Esophagus squamous epithelium (tissue), 5 donors: ENCODE measurements at places on chromosomes 5 and 9.

DNA sequence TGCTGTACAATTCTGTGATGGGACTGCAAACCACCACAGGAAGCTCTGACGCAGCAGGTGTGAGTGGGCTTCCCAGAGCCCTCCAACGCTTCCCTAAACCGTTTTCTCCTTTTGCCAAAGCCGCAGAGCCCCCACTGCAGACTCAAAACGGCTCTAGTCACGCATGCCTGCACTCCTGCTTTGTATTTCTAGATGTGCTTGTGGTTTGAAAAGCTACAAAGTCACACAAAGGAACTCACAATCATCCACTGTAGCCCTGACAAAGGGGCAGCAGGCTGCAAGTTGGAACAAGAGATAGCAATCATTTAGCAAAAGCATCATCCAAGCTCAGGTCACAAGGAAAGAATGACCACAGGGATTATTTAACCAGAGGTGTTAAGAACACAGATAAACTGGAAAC, 79.3 kb downstream of the PTPN3 start:
- no peak for DNase-seq

- DNase-seq: no peak
Measured at GRCh38 chr9:6894135-6894534, 136.4 kb downstream of the KDM4C start.

DNA sequence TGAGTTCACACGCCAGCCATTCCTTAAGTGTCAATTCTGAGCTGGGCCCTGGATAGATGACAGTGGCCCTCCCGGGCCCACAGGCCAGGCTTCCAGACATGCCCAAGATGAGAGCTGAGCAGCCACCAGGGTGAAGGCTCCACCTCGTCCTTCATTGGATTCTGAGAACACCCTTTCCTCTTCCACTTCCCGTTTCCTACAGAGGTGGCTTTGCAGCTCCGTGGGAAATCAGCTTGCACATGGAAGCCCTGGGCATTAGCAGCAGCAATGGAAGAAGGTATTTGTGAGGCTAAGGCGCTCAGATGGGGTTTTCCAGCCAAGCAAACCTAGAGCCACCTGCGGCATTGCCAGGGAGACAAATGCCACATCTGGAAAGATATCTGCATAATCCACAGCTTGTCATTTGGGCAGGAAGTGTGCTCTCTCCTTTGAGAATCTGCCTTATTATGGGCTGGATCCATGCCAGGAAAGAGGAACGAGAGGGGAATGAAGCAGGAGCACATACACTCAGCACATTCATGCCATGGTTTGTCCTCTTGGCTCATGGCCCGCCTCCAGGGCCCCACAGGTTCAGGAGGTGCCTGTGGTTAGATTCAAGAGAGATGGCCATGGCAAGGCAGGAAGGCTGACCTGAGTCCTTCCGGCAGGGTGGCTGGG, 34.1 kb downstream of the CFAP77 start:
- DNase-seq: no peak

DNA sequence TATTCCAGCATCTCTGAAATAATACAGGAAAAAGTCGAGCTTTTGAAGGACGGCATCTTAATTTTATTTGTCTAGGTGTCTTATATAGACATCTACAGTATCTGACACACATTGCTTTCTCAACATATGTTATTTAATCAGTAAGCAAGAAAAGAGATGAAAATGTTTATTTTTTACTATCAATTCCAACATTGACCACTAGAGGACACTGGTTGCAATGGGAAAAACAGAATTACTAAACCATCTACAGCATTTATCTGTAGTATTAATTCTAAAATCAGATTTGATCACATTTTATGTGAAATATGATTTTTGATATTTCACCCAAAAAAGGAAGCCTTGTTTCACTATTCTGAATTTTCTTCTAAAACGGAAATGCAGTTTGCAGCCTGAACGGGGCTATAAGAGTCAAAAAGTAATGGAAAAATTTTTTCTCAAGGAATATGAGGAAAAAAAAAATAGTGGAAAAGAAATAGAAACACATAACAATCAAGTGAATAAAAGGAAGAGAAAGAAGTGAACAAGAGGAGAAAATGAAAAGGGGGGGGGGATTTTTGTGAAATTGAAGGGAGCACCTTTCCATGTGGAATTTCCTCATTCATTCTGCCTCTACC, 98.6 kb downstream of the OSTF1 start:
- DNase-seq: no peak

DNA sequence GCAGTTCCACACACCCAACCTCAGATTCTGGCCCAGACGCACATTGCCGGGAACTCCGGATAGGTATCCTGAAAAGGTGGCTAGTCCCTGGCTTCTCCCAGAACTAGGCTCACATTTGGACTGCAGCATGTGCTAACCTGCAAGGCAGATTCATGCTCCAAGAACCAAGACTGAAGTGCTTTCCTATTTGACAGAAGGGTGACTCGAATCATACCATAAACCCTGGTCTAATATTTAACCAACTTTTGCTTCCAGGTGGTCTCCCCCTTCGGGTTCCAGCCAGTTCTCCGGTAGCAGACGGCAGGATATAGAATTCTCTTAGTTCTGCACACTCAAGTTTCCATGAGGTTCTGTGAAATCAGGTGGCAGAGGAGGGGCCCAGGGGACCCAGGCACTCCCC, 7.6 kb downstream of the PTGES start:
- DNase-seq: no peak

DNA sequence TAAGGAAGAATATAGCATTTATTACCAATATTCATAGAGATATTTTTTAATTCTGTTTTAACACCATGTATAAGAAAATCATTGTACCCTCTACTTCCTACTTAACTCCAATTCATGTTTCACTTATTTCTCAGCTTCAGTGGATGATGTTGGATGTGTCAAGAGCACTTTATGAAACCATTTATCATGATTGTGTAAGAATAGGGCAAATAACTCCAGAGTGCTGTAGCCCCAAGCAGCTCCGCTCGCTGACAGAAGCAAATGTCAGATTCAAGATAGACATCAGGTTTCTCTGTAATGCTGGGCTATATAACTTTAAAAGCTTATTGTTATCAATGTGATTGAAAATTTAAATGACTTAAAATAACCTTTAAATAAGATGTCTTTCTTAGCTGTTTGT, 50.4 kb downstream of the MAST4 start:
- no peak for DNase-seq

- no peak for DNase-seq
Measured at GRCh38 chr5:146107901-146108300, 2.5 kb upstream of the PLAC8L1 start.

DNA sequence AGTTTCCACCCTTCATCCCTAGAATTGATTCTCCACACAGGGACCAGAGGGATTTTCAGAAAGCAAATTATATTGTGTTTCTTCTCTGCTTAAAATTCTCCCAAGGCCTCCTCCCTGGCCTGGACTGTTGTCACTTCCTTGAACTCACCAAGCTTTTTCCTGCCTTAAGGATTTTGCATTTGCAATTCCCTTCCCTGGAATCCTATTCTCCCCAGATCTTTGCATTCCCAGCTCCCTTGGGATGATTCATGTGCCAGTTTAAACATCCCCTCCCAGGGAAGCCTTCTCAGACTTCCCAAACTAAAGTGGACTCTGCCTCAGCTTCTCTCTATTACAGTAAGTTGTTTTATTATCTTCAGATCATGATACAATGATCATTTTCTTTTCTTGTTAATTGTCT, 35.2 kb upstream of the PDE8B start:
- DNase-seq: no peak

DNA sequence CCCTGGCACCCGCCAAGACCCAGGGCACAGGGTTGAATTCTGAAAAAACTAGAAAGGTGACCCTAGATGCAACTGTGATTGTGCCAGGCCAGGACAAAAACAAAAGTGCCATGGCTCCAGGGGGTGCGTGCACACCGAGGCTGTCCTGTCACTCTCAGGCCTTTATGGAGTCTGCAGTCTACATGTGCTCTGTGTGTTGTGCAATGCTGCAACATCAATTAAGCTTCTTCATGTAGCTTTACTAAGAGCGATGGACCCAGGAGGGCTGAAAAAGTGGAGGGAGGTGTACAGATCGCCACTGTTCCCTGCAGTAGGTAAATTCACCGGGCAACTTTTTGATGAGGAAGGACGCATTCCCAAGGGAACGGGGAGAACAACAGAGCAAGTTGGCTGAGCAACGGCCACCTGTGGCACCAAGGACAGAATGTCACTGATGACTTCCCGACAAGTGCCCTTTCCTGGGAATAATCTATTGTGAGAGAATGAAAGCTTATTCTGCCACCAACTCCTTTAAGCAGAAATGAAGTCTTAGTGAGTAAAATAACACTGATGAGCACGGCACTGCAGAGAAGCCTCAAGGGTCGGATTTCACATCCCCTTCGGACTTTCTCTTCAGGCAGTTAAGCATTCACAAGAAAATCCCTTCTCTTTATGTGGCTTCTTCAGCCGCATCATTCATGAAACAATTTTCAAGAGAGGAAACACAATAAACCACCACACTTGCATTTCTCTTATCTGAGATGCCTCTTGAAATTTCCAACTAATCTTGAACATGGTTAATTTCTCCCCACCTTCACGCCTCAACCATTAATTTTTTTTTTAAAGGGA, 149.6 kb downstream of the DROSHA start:
- no peak for DNase-seq

DNA sequence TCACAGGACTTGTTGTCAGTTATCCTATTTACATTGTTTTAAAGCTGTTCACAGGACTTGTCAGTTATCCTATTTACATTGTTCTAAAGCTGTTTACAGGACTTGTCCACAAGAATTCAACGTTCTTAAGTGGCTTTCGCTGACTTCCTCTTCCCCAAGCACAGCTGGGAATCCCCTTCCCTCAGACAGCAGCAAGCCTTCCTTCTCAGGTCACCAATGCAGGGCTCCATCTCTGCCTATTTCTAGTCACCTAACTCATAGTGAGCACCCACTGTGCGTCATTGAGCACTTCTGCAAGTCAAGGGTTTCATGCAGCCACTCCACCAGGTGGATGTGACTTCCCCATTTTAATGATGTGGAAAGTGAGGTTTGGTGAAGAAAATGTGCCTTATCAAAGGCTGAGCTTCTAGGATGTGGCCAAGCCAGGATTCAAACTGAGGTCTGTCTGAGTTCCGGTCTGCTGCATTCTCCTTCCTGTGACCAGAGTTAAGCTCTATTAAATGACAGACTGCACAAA, 109.8 kb upstream of the ZNF462 start:
- DNase-seq: no peak

DNA sequence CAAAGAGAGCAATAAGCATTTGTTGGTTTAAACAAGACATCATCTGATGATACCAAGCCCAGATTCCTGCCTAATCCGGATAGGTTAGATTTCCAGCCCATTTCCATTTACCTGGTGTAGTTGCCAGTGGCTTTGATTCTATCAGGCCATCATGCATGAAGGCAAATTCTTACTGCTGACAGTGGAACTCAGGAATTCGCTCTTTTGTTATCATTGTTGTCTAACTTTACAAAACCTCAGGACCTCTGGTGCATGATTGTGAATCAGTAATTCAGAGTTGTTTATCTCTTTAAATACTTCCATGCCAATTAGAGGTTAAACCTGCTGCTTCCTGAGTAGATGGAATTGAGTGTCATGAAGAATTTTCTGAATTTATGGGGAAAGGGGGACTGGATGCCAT, 76.5 kb downstream of the C9orf152 start:
- DNase-seq: no peak

- DNase-seq: no peak
Measured at GRCh38 chr5:109374625-109375024, 35.1 kb downstream of the PJA2 start.

DNA sequence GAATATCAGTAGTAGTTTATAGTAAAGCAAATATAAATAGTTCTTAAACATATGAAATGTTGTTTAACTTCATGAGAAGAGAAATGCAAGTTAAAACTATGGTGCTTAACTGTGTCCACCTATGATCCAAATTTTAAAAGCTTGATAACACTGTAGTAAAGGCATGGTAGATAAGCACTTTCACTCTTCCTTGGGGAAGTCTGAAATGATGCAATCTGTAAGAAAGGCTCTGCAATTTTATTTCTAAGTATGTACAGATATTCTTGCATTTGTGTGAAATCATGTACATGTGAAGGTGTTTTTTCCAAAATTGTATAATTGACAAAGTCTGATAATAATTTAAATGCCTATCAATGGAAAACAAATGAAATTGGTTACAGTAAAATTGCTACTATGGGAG, 66.9 kb downstream of the SYK start:
- no peak for DNase-seq

GRCh38 chr5:72510610-72511181, 3.5 kb upstream of the ZNF366 start:
- no peak for DNase-seq

DNA sequence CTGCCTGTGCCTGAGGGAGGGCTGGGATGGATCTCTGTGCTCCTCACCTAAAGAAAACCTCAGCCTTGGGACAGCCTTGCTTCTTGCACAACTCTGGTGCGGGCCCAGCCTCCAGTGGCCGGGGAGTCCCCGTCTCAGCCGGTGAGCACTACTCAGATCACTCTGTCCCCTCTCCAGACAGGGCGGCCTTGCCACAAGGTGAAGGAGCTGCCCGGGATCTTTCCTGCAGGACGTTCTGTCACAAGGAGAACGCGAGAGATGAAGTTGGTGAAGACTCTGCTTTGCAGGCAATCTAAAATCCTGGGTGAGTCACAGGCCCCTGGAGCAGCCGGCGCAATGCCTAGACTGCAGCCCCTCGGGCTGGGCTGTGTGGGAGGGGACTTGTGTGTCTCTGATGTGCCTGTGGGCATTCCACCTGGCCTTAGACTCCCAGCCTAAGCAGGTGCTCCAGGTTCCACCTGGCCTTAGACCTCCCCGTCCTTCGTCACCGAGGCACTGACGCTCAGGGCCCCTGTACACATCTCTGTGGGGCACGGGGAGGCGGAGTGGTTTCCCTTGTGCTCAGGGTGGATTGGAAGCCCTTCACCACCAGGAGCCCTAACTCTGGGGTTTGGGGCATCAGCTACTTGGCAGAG, 15.2 kb upstream of the IRX4 start:
- DNase-seq: no peak

DNA sequence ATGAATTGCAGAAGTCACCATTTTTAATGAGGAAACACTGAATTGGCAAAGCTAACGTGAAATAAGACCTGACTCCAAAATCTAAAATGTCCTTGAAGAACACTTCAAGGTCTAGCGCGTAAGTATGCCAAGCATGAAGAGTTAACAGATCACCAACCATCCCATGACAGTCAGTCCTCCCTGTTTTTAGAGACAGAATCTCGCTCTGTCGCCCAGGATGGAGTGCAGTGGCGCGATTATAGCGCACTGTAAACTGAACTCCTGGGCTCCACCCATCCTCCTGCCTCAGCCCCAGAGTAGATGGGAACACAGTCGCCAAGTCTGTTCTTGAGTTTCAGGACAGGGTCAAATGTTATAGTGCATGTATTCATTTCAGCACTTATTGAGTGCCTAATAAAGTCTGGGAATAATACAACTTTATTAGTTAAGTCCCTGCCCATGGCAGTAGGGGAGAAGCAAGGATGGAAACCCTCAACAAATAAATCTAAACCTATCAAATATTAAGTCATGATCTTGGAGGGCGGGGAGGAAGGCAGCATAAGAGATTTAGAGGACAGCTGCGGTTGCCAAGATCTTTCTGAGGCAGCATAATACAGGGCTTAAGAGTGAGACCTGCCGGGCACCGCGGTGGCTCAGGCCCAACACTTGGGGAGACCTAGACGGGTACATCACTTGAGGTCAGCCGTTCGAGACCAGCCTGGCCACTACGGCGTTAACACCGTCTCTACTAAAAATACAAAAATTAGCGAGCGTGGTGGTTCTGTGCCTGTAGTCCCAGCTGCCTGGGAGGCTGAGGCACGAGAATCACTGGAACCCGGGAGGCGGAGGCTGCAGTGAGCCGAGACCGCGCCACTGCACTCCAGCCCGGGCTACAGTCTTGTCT, 1.1 kb downstream of the ATPSCKMT start:
- DNase-seq: no peak

- DNase-seq: no peak
Measured at GRCh38 chr5:4879693-4880303, 260.3 kb upstream of the ADAMTS16 start.
